A549 treated with CORT108297 at 1 μM for 4 hours (cell line): ENCODE measurements at places on chromosomes 1 and 21. TPM values are rescaled to one million over a fixed set of nuclear protein-coding genes. Genes with fewer than 3 reads are reported as not detected.

CFHR1 gene
- total RNA-seq: 0.20 to 0.27 TPM in 2 of 5 replicates, not detected in the others

ILDR2 gene
- total RNA-seq: 0.02 to 0.12 TPM (median 0.05 TPM) in 4 of 5 replicates, not detected in the other

PRAMEF10 gene
- not detected in 5 replicates for total RNA-seq

OR2M3 gene
- total RNA-seq: not detected in 5 replicates

SYPL2 gene
- 0.09 to 0.23 TPM (median 0.14 TPM) in 5 replicates for total RNA-seq

RIMS3 gene
- total RNA-seq: 0.61 to 1.3 TPM (median 1.0 TPM) in 5 replicates

VWA5B1 gene
- total RNA-seq: not detected in 5 replicates

ACTN2 gene
- 0.03 to 0.14 TPM (median 0.07 TPM) in 4 of 5 replicates, not detected in the other for total RNA-seq

S100PBP gene
- 14.0 to 15.8 TPM (median 15.3 TPM) in 5 replicates for total RNA-seq

SPATA17 gene
- 2.0 to 2.8 TPM (median 2.7 TPM) in 5 replicates for total RNA-seq

CNIH3 gene
- 0.25 to 0.69 TPM (median 0.56 TPM) in 5 replicates for total RNA-seq

RNU1-1 gene
- total RNA-seq: 11.7 TPM in 1 of 5 replicates, not detected in the others

WLS gene
- 17.4 to 24.2 TPM (median 18.8 TPM) in 5 replicates for total RNA-seq

LCE2C gene
- not detected in 5 replicates for total RNA-seq

HFM1 gene
- 0.02 to 0.09 TPM (median 0.05 TPM) in 3 of 5 replicates, not detected in the others for total RNA-seq

FMN2 gene
- 5.0 to 6.5 TPM (median 5.6 TPM) in 5 replicates for total RNA-seq

FCAMR gene
- total RNA-seq: not detected in 5 replicates

CORT gene
- 0.09 to 0.52 TPM (median 0.28 TPM) in 5 replicates for total RNA-seq

FCGR2B gene
- total RNA-seq: not detected in 5 replicates

S100A5 gene
- 0.70 to 1.1 TPM (median 0.81 TPM) in 5 replicates for total RNA-seq

HPCA gene
- 0.29 to 1.0 TPM (median 0.35 TPM) in 5 replicates for total RNA-seq

CFAP74 gene
- total RNA-seq: 0.06 to 0.08 TPM (median 0.07 TPM) in 3 of 5 replicates, not detected in the others

TNFRSF9 gene
- total RNA-seq: 2.1 to 3.6 TPM (median 3.0 TPM) in 5 replicates

IL12RB2 gene
- total RNA-seq: 0.02 to 0.14 TPM (median 0.08 TPM) in 3 of 5 replicates, not detected in the others

EPHA10 gene
- 0.63 to 0.91 TPM (median 0.83 TPM) in 5 replicates for total RNA-seq

TMEM240 gene
- total RNA-seq: 0.37 to 0.80 TPM (median 0.47 TPM) in 5 replicates

DMBX1 gene
- 0.68 to 1.3 TPM (median 1.2 TPM) in 5 replicates for total RNA-seq

CYB561D1 gene
- total RNA-seq: 3.8 to 5.8 TPM (median 4.6 TPM) in 5 replicates

REN gene
- total RNA-seq: not detected in 5 replicates

NIT1 gene
- total RNA-seq: 29.5 to 35.9 TPM (median 35.1 TPM) in 5 replicates

CAMK2N1 gene
- total RNA-seq: 36.9 to 49.6 TPM (median 45.4 TPM) in 5 replicates

WDR64 gene
- total RNA-seq: not detected in 5 replicates

TTC22 gene
- total RNA-seq: not detected in 5 replicates

ANGPTL1 gene
- 0.09 TPM in 1 of 5 replicates, not detected in the others for total RNA-seq

ZRANB2 gene
- 18.9 to 31.5 TPM (median 24.7 TPM) in 5 replicates for total RNA-seq

CFAP45 gene
- total RNA-seq: 0.61 to 0.79 TPM (median 0.73 TPM) in 5 replicates

FCRL5 gene
- total RNA-seq: not detected in 5 replicates

BNIPL gene
- total RNA-seq: 0.07 to 0.12 TPM (median 0.07 TPM) in 5 replicates

SMCP gene
- not detected in 5 replicates for total RNA-seq

CNR2 gene
- total RNA-seq: not detected in 5 replicates

SLC25A34 gene
- 0.15 to 0.35 TPM (median 0.31 TPM) in 5 replicates for total RNA-seq

ADGRL4 gene
- total RNA-seq: not detected in 5 replicates

CYP4X1 gene
- total RNA-seq: 0.04 to 0.07 TPM (median 0.06 TPM) in 3 of 5 replicates, not detected in the others

KIF17 gene
- 1.1 to 1.6 TPM (median 1.5 TPM) in 5 replicates for total RNA-seq

TACSTD2 gene
- total RNA-seq: not detected in 5 replicates

TSSK3 gene
- total RNA-seq: 0.07 to 0.11 TPM in 2 of 5 replicates, not detected in the others

DNASE2B gene
- not detected in 5 replicates for total RNA-seq

OR2AK2 gene
- not detected in 5 replicates for total RNA-seq

RCSD1 gene
- 0.05 to 0.09 TPM (median 0.05 TPM) in 5 replicates for total RNA-seq

OR2M2 gene
- total RNA-seq: not detected in 5 replicates

HAO2 gene
- total RNA-seq: not detected in 5 replicates
